ENCODE measurements at places on chromosomes 11 and 22. TPM values are rescaled to one million over a fixed set of nuclear protein-coding genes. Genes with fewer than 3 reads are reported as not detected.

The OR5AR1 gene
- not detected for total RNA-seq

The OR10A2 gene
- total RNA-seq: not detected

The PHOX2A gene
- not detected for total RNA-seq

The CRYAB gene
- total RNA-seq: 34.7 TPM

The THRSP gene
- total RNA-seq: not detected

All from pancreas (tissue), 10 donors.